ENCODE measurements at places on chromosomes 1 and 21. TPM values are rescaled to one million over a fixed set of nuclear protein-coding genes. Genes with fewer than 3 reads are reported as not detected.
A peak's percentile ranks its signal among the peaks of the same experiment; 100 is the strongest.

Gene CD2
- total RNA-seq = not detected

DNA sequence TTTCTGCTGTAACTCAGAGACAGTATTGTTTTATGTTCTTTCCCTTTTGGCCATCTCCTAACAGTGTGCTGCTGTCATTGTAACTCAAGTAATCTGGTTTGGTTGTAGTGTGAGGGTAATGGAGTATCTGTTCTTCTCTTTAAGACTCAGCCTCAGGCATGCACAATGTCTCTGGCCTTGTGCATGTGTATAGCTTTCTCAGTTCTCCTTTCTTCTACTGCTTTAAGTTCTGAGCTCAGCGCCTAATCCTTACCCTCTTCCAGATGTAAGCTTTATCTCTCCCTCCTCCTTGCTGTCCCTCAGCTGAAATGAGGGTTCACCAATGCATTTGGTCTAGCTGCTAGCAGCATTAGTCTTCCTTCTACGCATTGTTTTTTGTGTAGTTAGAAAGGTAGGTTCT lies 1420.4 kb upstream of the PRMT6 start:
- no peak for DNase-seq

DNA sequence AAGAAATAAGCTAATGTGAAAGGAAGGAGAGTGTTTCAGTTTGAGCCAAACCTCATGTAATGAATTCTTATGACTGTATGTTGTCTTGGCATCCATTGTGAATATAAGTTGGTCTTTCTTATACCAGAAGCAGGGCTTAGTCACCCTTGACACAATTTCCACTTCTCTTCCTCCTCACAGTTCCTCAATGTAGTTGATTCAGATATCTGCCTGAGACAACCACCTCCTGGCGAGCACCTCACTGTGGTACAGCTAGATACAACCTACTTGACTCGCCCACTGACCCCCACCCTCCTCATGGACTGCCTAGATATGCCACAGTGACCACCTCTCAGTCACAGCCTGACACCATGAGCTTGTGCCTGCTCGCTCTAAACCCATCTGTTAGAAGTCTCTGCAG lies 45.6 kb downstream of the KYAT3 start:
- DNase-seq = no peak

Gene PITHD1
- 40.1 TPM for total RNA-seq

DNA sequence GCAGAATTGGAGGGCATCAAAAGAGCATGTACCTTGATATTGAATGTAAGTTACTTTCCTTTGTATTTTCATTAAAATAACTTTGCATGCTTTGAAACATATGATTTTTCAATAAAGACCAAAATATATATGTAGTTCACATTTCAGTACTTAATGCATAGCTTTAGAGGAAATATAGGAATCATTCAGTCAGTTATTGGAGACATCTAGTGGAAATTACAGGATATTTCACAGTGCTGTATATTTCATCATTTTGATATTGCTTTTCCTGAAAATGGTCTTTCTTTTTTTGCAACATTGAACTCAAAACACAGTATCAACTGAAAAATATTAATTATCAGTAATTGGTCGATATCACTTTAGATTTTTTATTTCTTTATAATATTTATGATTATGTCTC lies 375.8 kb downstream of the NCAM2 start:
- DNase-seq = peak; percentile 18

GRCh38 chr1:228280106-228280901 lies 72.5 kb downstream of the OBSCN start:
- no peak for DNase-seq

GRCh38 chr1:174315239-174315638 lies 132.5 kb upstream of the GPR52 start:
- DNase-seq = no peak

DNA sequence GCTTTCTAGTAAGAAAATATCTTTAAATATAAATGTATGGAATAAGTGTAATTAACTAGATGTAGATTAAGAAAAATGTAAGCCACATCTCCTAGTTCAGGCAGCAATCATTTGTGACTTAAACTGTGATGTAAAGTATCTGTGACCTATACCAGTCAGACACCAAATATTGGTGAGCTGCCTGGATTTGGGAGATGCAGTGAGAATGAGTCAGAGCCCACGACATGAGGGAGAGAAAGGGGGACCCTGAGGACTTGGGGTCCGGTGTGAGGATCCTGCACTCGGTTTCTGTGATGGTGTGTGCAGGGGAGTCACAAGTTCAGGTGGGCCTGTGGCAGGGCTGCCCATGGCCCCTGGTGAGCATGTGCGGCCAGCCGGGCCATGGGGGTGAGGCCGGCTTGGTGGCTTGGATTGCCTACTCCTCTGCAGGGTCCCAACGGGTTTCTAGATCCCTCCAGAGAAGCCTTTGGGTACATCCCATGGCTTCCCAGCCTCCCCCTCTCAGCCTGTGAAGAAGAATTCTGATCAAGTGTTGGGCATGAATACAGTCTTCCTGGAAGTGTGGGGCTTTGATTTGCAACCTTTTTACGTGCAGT lies 19.0 kb upstream of the ABCG1 start:
- DNase-seq = no peak

DNA sequence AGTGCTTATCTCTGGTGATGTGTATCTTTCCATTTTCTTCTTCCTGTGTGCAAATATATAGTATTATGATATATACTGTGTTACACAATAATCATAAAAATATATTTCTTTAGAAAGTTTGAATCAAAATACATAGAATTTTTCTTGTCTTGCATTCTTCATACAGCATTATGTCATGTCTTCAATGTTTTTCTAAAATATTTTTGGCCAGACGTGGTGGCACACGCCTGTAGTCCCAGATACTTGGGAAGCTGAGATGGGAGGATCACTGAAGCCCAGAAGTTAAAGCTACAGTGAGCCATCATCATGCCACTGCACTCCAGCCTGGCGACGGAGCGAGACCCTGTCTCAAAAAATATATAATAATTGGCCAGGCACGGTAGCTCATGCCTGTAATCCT lies 41.6 kb downstream of the IL6R start:
- no peak for DNase-seq

DNA sequence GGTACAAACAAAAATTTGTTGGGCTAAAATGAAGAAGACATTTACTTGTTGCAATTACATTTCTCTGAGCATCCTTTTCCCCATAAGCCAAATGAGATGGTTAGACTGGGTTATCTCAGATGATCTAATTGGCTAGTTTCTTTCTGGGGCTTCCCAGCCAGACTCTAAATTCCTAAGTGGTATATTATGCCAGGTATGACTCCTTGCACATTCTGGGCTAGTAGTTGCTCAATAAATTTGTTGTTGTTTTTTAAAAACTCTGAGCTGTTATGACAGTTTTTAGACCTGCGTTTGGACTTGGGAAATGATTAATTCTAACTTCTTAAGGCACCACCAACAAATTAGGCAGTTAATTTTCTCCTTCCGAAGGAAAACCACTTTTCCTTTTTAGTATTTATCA lies 66.1 kb downstream of the UCK2 start:
- no peak for DNase-seq

DNA sequence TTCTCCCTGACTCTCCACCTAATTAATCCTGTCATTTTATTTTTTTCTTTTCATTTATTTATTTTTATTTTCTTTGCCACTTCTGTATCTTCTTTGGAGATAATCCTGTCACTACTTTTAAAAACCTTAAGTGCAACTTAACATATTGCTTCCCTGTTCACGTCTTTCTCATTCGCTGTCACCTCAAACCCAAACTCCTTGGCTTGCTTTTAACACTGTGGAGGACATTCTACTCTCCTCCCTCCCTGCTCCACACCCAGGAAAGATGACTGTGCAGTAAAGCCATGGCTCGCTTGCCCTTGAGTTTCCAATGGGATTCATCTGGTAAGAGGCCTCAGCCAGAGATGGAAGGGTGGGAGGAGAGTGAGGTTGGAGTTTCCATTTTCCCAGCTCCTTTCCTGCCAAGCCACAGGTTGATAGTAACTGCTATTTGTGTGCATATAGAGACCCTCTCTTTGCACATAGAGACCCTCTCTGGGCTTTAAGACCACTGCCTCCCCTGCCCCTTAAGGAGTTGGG lies 6.4 kb upstream of the BRWD1 start:
- no peak for DNase-seq

DNA sequence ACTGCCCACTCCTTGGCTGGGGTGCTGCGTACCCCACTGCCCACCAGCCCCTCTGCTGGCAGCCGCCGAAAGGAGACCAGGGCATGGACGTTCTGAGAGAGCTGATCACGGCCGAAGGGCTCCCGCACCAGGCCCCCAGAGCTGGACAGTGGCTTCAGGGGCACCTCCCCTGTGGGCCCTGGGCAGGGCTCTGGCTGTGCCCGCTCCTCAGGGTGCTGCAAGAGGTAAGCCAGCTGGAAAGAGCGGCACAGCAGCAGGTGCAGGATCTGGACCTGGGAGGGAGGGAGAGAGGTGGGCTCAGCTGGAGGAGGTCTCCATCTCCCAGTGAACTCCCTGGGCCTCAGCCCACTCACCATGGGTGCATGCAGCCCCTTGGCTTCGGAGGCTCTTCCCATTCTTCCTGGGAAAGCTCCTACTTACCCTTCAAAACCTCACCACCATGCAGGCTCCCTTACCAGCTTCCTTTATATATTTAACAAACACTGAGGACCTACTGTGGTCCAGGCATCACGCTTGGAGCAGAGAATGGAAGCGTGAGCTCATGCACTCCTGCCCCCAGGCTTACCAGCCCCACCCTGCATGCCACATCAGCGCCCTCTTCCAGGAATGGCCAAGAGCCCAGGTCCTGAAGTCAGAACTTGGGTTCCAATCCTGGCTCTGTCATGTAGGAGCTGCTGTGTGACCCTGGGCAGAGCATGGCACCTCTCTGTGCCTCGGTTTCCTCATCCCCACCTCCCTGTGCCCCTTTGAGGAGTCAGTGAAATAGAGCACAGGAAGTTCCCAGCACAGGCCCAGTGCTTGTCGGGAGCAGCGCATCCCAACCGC lies 6.8 kb upstream of the KIF17 start:
- no peak for DNase-seq

Gene DDAH1
- total RNA-seq = 34.0 TPM

- DNase-seq = no peak
These were observed 13.8 kb downstream of the TMEM51 start for GRCh38 chr1:15167386-15167785.

GRCh38 chr1:21598417-21598816 lies 70.7 kb downstream of the RAP1GAP start:
- DNase-seq = no peak

DNA sequence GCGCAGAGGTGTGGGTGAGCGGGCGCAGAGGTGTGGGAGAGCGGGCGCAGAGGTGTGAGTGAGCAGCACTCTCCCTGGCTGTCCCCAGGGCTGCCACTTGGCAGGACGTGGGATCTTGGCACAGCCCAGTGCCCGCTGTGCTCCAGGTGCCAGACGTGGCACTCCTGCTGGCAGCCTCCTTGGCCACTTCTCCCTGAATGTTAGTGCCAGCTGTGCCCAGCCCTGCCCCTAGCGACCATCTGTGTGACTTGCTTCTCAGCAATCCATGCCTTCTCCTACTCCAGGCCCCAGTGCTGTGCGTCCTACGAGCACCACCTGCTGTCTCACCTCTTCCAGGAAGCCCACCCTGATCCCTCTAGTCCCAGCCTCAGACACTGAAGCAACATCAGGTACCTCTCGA lies 30.5 kb downstream of the KRTAP10-1 start:
- DNase-seq = peak; percentile 56

DNA sequence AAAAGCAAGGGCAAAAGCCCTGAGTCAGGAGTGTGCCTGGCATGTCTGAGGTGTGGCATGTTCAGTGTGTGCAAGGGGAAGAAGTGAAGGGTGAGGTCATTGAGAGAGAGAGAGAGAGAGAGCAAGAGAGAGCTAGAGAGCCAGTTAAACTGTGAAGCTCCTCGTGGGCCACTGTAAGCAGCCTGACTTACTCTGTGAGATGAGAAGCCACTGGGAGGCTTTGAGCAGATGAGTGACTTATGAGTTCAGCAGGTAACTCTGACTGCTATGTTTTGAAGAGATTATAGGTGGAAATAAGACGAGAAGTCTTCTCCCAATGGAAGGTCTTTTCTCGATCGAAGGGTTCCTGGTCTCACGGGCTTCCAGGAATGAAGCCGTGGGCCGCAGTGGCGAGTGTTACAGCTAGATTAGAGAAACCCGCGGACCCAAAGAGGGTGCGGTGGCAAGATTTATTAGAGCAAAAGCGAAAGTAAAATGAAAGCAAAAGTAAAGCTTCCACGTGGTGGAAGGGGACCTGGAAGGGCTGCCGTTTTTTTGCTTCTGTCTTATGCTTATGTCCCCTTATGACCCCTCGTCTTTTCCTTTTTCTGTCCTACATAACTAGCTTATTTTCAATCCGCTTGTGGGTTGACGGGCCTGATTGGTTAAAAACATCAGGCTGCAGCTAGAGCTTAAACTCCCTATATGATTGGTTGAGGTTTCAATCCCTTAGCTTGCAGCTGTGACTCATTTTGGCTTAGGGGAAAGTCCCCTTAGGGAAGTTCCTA lies 323.1 kb upstream of the FAM78B start:
- peak; percentile 60 for DNase-seq

DNA sequence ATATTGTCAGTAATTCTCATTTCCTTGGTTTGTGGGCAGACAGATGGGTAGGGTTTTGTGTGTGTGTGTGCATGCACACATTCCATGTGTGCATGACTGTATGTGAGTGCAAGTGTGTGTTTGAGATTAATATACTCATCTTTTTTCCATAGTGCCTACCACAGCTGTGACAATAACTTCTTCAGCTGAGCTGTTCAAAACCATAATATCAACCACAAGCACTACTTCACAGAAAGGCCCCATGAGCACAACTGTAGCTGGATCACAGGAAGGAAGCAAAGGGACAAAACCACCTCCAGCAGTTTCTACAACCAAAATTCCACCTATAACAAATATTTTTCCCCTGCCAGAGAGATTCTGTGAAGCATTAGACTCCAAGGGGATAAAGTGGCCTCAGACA lies 149.3 kb downstream of the ADGRL2 start:
- DNase-seq = no peak

DNA sequence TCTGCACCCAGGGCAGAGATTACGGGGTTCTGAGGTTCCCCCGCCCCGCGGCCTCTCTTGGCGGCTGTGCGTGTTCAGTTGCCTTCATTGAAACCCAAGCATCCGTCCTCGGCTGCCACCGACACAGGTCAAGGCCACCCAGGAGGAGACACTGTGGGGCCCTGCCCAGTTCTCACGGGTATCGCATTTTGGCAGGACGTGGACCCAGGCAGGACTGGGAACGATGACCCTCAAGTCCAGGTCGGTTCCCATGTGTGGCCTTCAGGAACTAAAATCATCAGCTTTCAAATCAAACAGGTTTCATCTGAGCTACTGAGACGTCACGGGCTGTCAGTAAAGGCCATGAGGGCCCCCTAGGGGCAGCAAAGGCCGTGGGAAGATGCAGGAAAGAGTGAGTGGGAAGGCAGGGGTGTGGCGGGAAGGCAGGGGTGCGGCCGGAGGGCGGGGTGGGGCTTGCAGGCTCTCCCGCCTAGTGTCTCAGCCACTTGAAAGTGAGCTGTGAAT lies 7.0 kb upstream of the C1orf174 start:
- no peak for DNase-seq
